ENCODE measurements at places on chromosomes 7 and 10.
A peak's percentile ranks its signal among the peaks of the same experiment; 100 is the strongest.

DNA sequence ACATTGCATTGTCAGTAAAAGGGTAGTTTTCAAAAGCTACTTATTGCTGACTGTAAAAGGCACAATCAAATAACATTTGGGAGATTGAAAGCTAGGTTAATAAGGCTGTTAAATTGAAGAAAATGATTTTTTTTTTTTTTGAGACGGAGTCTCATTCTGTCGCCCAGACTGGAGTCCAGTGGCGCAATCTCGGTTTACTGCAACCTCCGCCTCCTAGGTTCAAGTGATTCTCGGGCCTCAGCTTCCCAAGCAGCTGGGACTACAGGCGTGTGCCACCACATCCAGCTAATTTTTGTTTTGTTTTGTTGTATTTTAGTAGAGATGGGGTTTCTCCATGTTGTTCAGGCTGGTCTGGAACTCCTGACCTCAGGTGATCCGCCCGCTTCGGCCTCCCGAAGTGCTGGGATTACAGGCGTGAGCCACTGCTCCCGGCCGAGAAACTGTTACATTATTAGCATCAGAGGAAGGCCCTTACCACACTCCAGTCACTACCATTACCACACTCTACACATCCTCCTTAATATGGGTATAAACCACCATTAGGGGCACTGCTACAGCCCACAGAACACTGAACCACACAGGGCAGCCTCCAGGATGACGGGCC, 1.0 kb downstream of the CYP51A1 start:
- peak; percentile 51 for ATAC-seq

DNA sequence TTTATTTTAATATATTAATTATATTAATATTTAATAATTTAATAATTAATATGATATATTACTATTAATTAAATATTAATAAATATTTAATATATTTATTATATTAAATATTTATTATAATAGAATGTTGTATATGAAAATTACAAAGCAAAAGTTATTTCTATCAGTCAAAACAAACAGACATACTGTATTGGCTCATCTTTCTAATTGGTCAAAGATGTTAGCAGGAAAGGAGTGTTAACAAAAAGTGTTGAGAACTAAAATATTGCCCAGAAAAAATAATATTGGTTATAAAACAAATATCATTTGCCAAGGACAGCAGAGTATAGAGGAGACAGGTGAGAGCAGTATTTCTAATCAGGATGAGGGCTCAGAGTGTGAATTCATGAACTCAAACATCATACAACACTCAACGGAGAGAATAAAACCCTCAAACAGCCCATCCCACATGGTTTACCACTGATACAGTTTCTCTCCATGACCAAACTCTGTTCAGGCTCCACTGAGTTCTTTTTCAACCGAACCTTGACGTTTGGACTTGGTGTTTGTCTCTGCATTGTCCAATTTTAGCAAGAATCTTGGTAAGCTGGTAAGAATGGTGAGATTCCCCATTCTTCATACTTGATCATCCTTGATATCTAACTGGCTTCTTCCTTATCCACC, 58.0 kb downstream of the TSPAN12 start:
- peak; percentile 51 for ATAC-seq

DNA sequence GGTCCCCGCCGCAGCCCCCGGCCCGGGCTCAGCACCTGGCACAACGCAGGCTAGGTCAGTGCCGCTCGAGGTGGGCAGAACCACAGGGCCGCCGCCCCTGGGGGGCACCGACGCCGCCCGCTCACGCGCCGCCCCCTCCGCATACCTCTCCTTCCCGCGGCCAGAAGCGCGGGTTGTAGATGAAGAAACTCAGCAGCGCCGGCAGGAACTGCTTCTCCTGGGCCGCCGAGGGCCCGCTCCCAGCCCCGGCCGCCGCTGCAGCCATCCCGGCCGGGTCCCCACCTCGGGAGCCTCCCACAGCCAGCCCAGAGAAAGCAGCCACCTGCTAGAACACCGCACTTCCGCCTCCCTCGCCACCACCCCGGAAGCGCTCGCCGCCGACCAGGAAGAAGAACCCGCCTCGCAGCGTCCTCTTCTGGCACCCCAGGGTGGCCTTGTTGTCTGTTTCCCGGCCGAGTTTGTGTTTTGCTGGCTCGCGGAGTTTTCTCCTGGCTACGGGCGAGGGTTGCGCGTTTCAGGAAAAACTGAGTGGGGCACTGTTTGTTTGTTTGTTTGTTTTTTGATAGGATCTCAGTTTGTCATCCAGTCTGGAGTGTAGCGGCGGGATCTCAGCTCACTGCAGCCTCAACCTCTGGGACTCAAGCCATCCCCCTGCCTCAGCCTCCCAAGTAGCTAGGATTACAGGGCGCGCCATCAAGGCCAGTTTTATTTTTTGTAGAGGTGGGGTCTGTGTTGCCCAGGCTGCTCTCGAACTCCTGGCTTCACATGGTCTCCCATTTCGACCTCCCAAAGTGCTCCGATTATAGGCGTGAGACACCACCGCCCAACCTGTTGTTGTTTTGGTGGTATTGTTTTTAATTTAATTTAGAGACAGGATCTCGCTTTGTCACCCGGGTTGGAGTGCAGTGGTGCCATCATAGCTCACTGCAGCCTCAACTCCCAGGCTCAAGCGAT, 17.7 kb downstream of the OCM2 start:
- ATAC-seq: peak; percentile 96

DNA sequence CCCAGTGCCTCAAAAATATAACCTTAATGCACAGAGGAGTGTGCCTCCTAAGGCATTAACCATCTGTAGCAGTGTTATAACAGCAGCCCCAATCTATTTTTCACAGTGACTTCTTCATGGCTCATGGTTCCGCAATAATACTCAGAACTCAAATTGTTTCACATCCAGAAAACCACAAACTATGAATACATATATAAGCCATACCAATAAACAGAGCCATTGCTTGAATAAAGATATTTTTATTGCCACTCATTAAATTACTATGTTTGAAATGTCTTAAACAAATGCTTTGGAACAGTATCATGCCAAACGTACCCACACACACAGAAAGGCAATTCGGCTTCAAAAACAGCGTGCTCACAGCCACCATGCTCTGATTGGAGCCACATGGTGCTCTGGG, 629.3 kb upstream of the NRP1 start:
- no peak for ATAC-seq

DNA sequence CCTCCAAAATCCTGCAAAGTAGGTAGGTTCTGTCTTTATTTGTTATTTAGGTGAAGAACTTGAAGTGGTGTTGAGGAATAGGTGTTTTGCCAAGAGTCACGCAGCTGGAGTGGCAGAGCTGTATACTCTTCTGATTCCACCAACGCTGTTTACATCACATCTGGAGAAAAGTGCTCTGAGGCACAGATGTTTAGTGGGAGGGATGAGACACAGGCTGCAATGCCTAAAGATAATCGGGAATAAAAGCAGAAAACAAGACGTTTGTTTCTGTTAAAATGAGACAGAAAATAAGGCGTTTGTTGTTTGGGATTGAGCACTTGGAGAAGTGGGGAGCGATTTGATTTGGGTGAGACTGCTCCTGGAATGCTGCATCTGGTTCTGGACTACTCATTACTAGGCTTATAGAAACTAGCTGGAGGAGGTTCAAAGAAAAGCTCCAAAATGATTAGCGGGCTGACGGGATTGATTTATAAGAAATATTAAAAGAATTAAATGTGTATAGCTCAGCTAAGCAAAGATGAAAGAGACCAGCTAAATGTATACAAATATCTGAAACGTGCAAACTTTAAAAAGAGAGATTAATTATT, 54.3 kb downstream of the TRUB1 start:
- ATAC-seq: no peak

DNA sequence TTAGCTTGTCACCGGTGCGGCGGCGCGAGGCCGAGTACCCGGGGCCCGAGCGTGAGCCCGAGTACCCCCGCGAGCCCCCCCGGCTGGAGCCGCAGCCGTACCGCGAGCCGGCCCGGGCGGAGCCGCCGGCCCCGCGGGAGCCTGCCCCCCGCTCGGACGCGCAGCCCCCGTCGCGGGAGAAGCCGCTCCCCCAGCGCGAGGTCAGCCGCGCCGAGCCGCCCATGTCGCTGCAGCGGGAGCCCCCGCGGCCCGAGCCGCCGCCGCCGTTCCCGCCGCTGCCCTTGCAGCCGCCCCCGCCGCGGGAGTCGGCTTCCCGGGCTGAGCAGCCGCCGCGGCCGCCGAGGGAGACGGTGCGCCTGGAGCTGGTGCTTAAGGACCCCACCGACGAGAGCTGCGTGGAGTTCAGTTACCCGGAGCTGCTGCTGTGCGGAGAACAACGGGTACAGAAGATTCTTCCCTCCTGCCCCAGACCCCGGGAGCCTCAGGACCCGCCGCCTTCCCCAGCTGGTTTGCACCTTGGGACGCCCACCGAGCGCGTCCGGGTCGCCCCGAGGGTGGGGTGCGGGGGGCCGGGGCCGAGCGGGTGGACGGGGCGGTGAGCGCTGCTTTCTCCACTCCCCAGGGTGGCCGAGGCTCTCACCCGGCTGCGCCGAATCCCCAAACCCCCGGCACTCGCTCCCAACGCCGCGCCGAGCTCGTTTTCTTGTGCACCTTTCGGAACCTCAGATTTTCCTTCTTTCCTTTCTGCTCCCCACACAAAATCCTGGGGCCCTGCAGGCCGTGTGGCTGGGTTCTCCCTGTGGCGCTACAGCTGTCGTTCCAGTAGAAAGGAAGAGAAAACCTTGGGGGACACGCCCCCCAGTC, 708 bp downstream of the UBN2 start:
- peak; percentile 8 for ATAC-seq

GRCh38 chr7:94022550-94022949, 18.4 kb upstream of the BET1 start:
- no peak for ATAC-seq

DNA sequence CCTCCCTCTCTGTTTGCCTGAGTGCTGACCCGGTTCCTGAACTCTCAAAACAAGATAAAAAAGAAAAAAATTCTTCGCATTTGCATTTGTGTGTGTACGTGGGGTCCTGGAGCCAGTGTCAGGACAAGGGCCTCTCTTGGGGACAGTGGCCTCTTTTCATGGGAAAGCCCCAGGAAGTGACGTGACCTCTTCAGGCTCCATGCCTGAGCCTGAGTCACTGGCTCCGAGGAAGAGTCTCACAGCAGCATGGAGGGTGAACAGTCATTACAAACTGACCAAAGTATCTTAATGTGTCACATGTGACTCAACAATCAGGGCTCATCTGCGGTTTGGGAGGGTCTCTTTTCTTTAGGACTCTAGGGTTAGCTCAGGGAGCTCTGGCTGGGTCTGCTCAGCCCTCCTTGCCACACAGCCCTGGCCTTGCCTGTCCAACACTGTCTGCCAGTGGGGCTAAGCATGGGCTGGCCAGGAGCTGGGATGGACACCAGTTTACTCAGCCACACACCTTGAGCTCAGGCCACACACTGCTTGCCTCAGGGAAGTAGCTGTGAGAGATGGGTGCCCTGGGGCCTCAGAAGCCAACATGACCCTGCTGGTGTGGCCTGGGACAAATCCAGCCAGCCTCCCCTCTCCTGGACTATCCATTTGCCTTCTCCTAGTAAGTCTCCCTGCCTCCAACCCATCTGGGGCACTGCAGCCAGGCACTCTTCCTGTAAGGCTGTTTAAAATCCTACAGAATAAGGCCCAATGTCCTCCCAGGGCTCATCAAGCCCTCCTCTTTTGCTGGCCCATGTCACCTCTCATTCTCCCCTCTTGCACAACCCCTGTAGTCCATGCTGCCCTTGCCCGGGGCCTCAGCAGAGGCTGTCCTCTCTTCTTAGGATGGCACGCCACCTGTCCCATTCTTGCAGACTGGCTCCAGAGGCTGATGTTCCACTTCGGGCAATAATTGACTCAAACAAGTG, 10.5 kb downstream of the TMEM273 start:
- no peak for ATAC-seq

DNA sequence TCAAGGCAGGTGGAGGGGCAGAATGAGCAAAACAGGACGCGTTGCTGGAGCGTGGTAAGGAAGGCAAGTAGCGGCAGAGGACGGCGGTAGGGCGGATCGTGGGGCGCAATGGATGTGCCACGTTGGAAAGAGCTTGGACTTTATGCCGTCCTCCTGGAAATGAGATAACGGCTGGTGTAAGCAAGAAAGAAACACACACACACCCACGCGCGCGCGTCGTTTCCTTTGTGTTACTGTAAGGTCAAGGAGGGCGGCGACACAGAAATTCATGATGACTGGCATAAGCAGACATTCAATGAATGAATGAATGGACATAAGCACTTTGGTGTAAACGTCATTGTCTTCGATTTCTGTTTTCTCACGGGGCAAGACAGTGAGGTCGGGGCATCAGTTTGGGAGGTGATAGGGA, 683 bp upstream of the ENTPD7 start:
- peak; percentile 6 for ATAC-seq

DNA sequence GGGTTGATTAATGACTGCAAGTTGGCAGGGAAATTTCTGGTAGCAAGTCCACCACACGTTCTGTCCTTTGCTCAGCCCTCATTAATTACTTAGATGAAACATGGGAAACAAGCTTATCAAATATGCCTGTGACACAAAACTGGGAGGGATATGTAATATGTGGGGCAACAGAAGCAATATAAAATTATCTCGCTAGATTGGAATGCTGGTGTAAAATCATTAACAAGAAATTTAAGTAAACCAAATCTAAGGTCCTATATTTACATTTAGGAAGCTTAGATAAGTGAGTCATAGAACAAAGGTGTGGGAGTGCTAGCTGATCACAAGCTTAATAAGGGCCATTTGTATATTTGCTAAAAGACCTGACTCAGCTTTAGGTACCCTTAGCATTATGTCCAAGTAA, 23.5 kb downstream of the TRPV5 start:
- ATAC-seq: no peak

- peak; percentile 79 for ATAC-seq
Observed at GRCh38 chr7:18151422-18151821, 123.8 kb upstream of the PRPS1L1 start.

DNA sequence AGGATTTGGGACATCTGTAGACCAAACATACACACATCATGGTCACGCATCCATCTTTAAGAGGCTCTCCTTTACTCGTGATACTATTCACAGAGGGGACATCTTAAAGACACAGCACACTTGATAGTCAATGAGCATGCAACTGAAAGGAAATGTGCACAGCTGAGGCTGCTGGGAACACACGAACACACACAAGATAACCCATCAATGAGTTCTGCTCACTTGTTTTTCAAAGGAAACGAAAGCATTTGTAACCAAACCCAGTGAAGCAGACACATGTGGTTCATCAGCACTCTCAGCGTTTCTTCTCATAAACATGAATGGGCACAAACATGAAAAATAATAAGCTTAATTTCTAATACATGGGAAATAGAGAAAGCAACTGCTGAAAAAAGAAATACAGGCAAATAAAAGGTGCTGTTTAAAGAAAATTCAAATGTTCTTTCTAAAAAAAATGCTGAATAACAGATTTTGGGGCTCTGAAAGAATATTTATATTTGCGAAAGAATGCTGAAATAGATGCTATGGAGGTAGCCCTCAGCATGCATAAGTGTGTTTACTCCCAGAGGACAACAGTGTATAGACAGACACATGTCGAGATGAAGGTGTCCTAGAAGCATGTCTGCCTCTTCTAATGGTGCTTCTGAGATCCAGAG, 59.7 kb upstream of the LAMB4 start:
- ATAC-seq: no peak

All from SK-N-SH treated with all-trans-retinoic acid at 6 μM for 48 hours (cell line).